Natural killer cell (primary cell): ENCODE measurements at places on chromosomes 6 and 20. TPM values are rescaled to one million over a fixed set of nuclear protein-coding genes. Genes with fewer than 3 reads are reported as not detected.
A peak's percentile ranks its signal among the peaks of the same experiment; 100 is the strongest.

- no peak for DNase-seq
These were observed 26.5 kb upstream of the PLEKHG1 start for GRCh38 chr6:150573041-150573681.

- no peak for DNase-seq
These were observed 58.7 kb downstream of the ADGB start for GRCh38 chr6:146657432-146657831.

DNA sequence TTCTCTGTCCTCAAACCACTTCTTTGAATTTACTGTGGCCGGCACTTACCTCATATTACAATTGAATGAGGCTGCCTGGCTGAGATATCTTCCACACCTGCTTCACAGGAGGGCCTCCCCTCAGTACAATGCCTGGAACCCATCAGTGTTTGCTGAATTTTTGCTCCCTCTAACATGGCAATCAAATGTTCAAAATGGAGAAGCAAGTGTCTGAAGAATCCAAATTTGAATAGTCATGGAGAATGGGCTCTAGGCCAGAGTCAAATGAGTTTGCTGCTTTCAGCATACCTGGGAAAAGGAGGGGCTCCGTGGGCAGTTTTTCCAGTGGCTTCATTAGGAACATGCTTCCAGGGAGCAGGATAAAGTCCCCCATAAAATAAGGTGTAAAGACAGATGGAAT, 564.8 kb downstream of the UTRN start:
- no peak for DNase-seq

DNA sequence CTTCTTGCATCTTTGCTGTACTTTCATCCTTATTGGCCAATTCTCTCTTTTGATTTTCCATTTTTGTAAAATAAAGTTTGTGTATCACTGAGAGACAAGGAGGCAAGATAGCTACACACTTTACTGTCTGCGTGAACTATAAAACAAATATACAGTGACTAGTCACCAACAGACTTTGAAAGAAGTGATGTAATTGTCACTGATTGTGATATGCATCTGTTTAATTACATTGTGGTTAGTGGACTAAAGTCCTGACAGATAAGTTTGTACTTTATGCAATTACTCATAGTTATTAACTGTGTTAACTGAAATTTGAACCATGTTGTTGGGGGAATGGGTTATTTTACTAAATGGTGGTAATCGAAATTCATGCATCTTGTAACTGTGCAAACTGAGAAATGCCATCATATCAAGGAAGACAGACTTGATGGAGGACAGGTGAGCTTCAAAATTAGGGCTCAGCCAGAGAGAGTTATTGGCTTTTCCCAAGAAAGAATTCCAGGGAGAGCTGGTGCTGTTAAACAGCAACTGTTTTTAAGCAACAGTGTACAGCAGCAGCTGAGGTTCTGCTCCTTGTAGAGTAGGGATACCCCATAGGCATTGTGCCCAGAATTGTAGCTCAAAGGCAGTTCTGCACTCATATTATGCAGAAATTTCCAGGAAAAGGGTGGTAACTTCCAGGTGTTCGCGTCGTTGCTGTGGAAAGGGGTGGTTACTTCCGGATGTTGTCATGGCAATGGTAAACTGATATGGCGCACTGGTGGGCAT, 62.9 kb downstream of the EFHC1 start:
- no peak for DNase-seq

GRCh38 chr6:16674801-16675392, 86.4 kb downstream of the ATXN1 start:
- no peak for DNase-seq

DNA sequence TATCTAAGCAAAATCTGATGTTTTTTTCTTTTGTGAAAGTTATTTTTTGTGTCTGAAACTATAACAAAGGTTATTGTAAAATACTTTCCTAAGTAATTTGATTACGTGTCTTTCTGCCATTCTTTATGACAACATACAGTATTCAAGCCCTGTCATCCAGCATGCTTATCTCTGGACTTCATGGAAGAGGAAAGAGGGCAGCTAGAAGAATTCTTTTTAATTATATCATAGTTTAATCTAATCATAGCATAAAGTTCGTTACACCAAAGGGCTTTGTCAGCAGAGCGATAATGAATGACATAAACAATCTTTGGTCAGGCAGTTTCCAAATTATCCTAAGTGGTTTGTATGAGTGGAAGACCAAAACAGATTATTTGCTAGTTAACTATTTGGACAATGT, 3.5 kb downstream of the ENPP3 start:
- DNase-seq = no peak

GRCh38 chr6:40393641-40394040, 193.5 kb downstream of the LRFN2 start:
- no peak for DNase-seq

DNA sequence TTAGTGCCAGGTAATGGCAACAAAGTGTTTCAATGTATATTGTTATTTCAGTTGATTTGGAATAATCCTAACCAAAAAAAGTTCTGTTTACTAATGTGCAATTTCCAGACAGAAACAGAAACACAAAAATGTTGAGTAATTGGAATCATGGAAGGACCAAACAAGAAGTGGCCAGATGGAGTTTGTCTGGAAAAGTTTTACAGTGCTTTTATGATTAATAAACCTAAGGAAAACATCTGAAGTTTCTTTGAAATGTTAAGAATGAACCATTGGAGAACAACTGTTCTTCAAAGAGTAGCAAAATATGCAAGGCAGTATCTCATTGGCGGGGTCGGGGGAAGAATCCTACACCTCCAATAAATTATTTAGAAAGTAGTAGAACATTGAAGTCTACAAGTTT, 19.0 kb upstream of the FILIP1 start:
- no peak for DNase-seq

- DNase-seq = no peak
These were observed 420.6 kb upstream of the MMS22L start for GRCh38 chr6:97703661-97704060.

GRCh38 chr6:121959501-121959900, 440.0 kb upstream of the HSF2 start:
- peak; percentile 26 for DNase-seq

- DNase-seq = no peak
These were observed 146.7 kb upstream of the DST start for GRCh38 chr6:56789342-56789741.

The MATN4 gene
- total RNA-seq = not detected

The OPRL1 gene
- 2.2 TPM for total RNA-seq

The SAMD5 gene
- total RNA-seq = not detected
